HFFc6 (cell line): ENCODE measurements at places on chromosomes 11 and 22. TPM values are rescaled to one million over a fixed set of nuclear protein-coding genes. Genes with fewer than 3 reads are reported as not detected.

DNA sequence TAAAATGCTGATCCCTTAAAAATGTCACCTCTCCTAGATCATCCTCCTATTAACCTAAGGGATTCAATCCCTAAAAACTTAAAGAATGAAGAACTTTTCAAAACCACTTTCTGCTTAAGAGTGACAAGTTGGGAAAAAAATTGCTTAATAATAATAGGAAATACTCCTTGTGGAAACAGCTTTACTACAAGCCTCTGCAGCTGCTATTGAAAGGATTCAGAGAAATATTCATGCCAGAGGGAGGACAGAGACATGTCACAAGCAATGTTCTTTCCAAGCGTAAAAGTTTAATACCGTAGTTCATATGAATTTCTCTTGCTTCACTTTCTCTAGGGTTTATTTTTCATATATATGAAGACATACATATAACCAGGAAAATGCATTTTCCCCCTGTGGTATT, 98.2 kb downstream of the ARHGAP20 start:
- 0 out of 2 replicates have a peak, but pooled peaks cover 5% of the 10 kb centered on the region for H3K4me1 ChIP-seq
- no peak for DNase-seq
- no peaks in the 10 kb centered on the region for H3K36me3 ChIP-seq
- H3K27me3 ChIP-seq: no peaks in the 10 kb centered on the region
- no peak overlapping the region for H3K27ac ChIP-seq

GRCh38 chr11:12599408-12600143, 74.6 kb upstream of the TEAD1 start:
- H3K36me3 ChIP-seq: no peaks in the 10 kb centered on the region; the same call in 1 of the 2 replicates
- DNase-seq: no peak
- H3K4me3 ChIP-seq: no peak overlapping the region

DNA sequence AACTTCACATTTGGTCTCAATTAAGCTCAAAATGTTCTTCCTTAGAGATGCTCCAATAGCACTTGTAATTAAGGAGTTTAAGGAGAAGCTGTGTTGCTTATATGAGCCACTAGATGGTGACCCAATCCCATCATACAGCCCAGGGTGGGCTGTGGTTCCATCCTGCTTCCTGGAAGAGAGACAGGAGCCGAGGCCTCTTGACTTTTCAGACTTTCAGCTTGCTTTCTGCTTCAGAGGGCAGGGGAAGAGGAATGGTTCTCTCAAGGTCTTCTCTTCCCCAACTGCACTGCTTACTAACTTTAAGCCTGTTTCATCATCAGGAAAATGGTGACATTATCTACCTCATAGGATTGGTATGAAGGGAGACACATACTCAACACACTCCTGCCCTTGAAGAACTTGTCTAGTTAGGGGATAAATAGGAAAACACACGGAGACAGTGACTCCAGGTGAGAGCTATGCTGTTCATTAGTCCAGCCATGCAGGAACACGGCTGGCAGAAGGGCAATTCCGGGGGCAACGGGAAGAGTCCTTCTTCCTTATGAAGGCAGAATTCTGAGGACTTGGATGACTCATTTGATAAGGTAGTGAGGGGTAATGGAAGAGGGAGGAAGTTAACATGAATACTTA, 20.1 kb downstream of the TMEM218 start:
- peaks cover 2% of the 10 kb centered on the region; the same call in 1 of the 2 replicates for H3K36me3 ChIP-seq
- H3K27me3 ChIP-seq: no peaks in the 10 kb centered on the region; the same call in none of the 2 replicates
- peak overlapping the region; percentile 3; the same call in 1 of the 2 replicates for H3K4me3 ChIP-seq
- peak overlapping the region; percentile 76 for H3K27ac ChIP-seq

- no peak overlapping the region for H3K4me3 ChIP-seq
- peaks cover 12% of the 10 kb centered on the region; the same call in 1 of the 2 replicates for H3K36me3 ChIP-seq
- no peak for DNase-seq
- H3K27ac ChIP-seq: no peak overlapping the region
These were observed 705 bp downstream of the BBOX1 start for GRCh38 chr11:27041141-27041899.

DNA sequence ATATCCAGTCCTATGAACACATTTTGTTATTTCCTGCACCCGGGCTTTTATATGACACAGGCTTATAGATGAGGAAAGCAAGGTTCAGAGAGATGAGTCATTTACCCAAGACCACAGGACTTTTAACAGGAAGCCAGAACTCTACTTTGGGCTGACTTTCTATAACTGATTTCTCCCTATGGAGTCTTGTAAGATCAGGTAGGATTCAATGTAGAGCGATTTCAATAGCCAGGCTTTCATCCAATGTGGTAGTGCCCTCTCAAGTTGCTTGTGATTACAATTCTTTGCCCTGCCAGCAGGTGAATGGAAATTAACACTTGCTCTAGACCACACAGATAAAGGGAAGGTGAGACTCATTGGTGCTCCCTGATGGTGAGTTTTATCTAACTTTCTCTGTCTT, 378.3 kb downstream of the INSC start:
- peaks cover 7% of the 10 kb centered on the region; the same call in 1 of the 2 replicates for H3K36me3 ChIP-seq
- H3K27ac ChIP-seq: no peak overlapping the region
- peaks cover 2% of the 10 kb centered on the region for H3K27me3 ChIP-seq
- H3K4me3 ChIP-seq: no peak overlapping the region
- H3K4me1 ChIP-seq: no peaks in the 10 kb centered on the region

- H3K4me1 ChIP-seq: no peaks in the 10 kb centered on the region
- DNase-seq: no peak
- H3K27me3 ChIP-seq: peaks cover 36% of the 10 kb centered on the region
- no peaks in the 10 kb centered on the region for H3K36me3 ChIP-seq
These were observed 14.0 kb upstream of the ARSA start for GRCh38 chr22:50641696-50642607.

DNA sequence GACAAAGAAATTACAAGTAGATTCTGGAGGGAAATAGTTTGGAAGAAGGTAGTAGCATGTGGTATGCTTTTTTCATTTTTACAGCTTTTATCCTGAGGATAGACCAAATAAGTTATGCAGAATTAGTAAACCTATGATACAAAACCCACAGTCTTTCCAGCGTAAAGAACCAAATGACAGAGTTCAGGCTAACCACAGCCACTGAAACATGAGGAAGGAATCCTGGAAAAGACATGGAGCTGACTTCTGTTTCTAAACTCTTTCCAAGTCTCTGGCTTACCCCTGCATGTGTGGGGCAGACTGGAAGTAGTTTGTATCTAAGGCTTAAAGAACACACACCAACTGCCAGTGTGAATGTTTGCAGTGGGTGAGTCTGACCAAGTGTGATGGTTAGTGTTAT, 258.4 kb upstream of the TENM4 start:
- H3K27ac ChIP-seq: no peak overlapping the region
- DNase-seq: no peak
- no peaks in the 10 kb centered on the region for H3K4me1 ChIP-seq
- H3K27me3 ChIP-seq: peaks cover 2% of the 10 kb centered on the region; the same call in 1 of the 2 replicates

GRCh38 chr11:17702876-17703275, 16.5 kb upstream of the MYOD1 start:
- peaks cover 13% of the 10 kb centered on the region for H3K27me3 ChIP-seq
- H3K27ac ChIP-seq: no peak overlapping the region
- H3K36me3 ChIP-seq: no peaks in the 10 kb centered on the region

DNA sequence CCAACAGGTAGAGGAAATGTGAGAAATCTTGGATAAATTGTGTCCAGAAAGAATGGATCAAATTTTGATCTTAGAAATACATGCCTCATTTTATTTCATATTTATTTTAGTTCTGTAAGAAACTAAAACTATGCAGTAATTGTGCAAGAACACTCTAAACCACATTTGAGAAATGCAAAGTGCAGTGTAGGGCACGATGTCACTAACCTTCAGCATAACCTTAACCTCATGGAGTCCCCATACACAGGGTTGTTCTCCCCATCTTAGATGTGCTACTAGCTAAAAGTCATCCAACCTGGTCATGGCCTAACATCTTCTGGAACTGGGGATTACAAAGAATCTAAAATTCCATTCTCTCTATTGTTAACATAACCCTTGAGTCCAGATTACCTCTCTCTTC, 48.4 kb upstream of the ARHGAP42 start:
- no peak for DNase-seq
- no peak overlapping the region for H3K27ac ChIP-seq
- no peaks in the 10 kb centered on the region for H3K36me3 ChIP-seq
- peaks cover 16% of the 10 kb centered on the region; the same call in 1 of the 2 replicates for H3K4me1 ChIP-seq
- no peak overlapping the region for H3K4me3 ChIP-seq

GRCh38 chr11:61061081-61061826, 41.0 kb upstream of the CD5 start:
- H3K27ac ChIP-seq: no peak overlapping the region
- H3K4me3 ChIP-seq: no peak overlapping the region
- peaks cover 34% of the 10 kb centered on the region for H3K27me3 ChIP-seq

- H3K27ac ChIP-seq: no peak overlapping the region
- no peak overlapping the region for H3K4me3 ChIP-seq
- no peaks in the 10 kb centered on the region for H3K27me3 ChIP-seq
- no peaks in the 10 kb centered on the region for H3K36me3 ChIP-seq
- DNase-seq: no peak
- H3K4me1 ChIP-seq: peaks cover 1% of the 10 kb centered on the region; the same call in 1 of the 2 replicates
These were observed 168.2 kb upstream of the PDGFD start for GRCh38 chr11:104332110-104332509.

GRCh38 chr11:86577644-86578636, 94.5 kb downstream of the ME3 start:
- peaks cover 28% of the 10 kb centered on the region for H3K4me1 ChIP-seq
- no peaks in the 10 kb centered on the region; the same call in 1 of the 2 replicates for H3K27me3 ChIP-seq
- H3K4me3 ChIP-seq: peak overlapping the region; percentile 31; the same call in 1 of the 2 replicates
- peak; percentile 83 for DNase-seq
- H3K27ac ChIP-seq: peak overlapping the region; percentile 16; the same call in 1 of the 2 replicates

- H3K27ac ChIP-seq: no peak overlapping the region
- no peaks in the 10 kb centered on the region for H3K36me3 ChIP-seq
- peaks cover 6% of the 10 kb centered on the region; the same call in 1 of the 2 replicates for H3K4me1 ChIP-seq
- H3K4me3 ChIP-seq: no peak overlapping the region
These were observed 132.4 kb downstream of the PLEKHA7 start for GRCh38 chr11:16881766-16882165.

Gene OR52N5
- total RNA-seq: not detected in 3 replicates

Gene KCTD14
- total RNA-seq: 0.41 to 1.3 TPM (median 1.00 TPM) in 3 replicates

Gene SNX32
- total RNA-seq: not detected in 2 replicates

Gene VWCE
- 0.64 to 1.0 TPM (median 0.66 TPM) in 3 replicates for total RNA-seq

Gene MSANTD2
- 5.1 to 7.1 TPM (median 5.3 TPM) in 3 replicates for total RNA-seq
